ENCODE measurements at places on chromosomes 7 and 10.

DNA sequence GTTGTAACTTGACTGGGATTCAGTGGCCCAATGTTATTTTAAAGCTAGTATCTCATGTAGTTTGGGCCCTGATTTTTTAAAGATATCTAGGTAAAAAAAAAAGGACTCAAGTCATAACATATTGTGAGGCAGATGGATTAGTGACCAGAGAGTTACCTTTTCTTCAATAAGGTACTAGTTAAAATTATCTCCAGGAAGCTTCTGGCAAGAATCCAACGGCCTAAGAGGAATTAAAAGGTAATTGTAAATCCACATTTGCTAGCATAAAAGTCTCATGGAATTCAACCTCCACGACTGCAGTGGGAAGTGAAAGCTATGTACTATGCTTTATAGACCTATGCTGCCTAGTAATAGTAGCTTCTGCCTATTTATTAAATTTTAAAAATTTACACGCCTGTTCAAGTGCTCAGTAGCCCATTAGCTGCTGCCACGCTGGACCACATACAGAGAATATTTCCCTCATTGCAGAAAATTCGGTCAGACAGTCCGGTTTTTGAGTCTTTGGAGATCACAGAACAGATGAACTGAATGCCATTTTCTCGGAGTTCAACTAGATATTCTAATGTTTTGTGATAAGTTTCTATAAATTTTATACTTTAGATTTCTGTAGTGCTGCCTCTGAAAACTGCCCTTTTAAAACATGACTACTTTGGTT lies 118.4 kb downstream of the NSUN6 start:
- no peak for DNase-seq

DNA sequence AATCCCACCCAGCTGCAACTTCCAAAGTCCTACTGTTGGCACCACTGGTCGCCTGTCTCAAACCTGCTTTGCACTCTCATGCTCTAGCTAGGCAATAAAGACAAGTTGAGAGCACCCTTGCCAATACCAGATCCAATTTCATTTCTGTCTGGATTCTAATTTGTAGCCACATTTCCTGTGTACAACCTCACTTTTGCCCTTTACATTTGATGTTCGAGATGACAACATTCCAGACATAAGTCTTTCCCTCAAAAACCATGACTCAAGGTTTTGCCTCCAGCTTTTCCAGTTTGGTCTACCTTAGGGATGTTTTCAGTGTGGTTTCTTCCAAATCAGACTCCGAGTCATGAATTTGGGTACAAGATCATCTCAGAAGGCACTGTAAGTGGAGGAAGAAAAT lies 309.0 kb downstream of the GPAM start:
- DNase-seq: no peak

- no peak for DNase-seq
Measured at GRCh38 chr10:98323221-98324164, 55.5 kb upstream of the LOXL4 start.

- no peak for DNase-seq
Measured at GRCh38 chr10:10295537-10295936, 722.1 kb upstream of the CELF2 start.

- DNase-seq: no peak
Measured at GRCh38 chr10:129021594-129022304, 445.3 kb upstream of the MGMT start.

DNA sequence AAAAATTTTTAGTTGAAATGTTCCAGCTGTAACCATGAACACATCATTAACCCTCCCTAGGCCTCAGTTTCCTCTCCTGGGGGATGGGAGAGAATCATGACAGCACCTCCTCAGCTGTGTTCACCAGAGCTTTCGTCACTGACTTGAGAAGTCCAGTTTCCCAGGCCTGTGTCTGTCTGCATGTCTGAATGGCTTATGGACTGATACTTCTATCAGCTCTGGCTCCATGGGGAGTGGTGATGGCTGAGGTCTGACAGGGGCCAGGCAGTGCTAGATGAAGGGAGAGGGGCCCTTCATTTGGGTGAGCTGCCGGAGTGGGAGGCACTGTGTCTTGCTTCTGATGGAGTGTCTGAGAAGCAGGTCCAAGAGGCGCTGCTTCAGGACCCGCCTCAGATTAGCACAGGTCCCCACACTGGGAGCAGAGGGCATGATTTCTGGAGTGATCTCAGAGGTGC lies 192.9 kb downstream of the PTPN20 start:
- no peak for DNase-seq

- DNase-seq: no peak
Measured at GRCh38 chr10:38032886-38033285, 22.4 kb downstream of the ZNF33A start.

- DNase-seq: no peak
Measured at GRCh38 chr10:30973737-30974136, 57.9 kb downstream of the ZNF438 start.
